ENCODE measurements at places on chromosomes 11 and 22.
A peak's percentile ranks its signal among the peaks of the same experiment; 100 is the strongest.

DNA sequence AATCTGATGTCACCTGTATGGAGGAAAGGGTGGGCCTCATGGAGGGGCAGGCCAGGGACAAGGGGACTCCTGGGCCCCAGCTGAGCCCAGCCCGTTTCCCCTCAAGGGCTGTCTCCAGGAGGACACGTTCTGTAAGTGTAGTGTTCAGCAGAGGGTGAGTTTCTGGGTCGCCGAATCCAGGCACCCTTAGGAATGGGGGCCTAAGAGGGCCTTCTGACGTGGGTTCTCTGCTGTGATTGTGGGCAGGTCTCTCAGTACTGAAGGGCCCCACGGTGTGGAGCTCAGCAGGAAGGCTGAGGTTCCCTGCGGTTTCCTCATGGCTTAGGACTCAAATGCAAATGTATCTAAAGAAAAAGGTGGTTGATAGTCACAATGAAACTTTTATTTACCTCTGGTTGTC, 6.5 kb downstream of the PTDSS2 start:
- no peak for DNase-seq

DNA sequence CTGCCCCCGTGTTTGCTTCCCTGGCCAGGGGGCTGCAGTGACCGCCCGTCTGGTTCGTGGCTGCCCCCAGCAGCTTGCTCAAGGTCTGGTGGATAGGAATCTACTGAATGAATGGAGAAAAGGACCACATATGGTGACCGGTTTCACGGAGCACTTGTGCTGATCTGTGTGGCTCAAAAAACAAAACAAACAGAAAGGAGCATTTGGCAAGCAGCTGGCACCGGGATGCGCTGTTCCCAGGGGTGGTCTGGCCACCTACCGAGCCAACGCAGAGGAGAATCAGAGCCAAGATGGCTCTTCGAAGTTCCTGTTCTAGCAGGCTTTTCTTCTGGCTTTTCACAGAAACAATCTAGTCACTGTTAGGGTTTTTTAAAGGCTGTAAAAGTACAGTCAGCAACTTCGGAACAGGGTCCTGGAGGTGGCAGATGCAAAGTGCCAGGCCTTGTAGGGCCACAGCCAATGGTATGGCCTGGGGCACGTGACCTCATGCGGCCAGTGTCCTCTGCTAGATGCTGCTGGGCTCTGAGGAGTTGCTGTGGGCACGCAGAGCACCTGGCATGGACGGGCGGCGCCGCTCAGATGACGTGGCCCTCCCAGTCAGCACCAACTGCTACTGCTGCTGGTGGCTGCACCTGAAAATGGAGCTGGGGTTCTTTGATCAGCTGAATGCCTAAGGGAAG, 27.3 kb upstream of the PACSIN2 start:
- no peak for DNase-seq

DNA sequence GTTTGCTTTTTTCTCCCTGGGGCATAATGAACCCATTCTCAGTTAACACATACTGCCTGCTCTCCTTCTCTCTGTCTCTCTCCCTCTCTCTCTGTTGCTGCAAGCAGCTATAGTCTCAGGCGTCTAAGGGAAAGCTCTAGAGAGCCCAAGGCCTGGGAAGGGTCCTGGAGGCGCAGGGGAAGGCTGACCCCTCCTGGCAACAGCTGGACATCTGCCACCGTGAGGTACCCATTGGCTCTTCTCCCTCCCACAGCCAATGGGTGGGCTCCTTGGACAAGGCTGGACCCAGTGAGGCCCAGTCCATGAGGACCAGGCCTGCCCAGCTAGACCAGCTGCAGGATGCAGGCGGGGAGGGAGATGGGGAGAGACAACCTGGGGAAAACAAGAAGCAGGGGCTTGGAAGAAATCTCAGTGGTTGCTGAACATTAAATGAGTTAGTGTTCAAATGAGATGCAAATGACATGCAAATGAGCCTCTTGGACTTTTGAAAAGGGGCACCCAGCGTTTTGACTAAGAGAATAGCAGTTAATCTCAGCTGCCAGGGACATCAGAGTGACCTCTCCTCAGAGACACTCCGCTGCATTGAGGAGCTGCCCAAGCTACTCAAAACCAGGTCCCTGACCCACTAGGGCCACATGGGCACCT, 349.7 kb downstream of the BUD13 start:
- no peak for DNase-seq

DNA sequence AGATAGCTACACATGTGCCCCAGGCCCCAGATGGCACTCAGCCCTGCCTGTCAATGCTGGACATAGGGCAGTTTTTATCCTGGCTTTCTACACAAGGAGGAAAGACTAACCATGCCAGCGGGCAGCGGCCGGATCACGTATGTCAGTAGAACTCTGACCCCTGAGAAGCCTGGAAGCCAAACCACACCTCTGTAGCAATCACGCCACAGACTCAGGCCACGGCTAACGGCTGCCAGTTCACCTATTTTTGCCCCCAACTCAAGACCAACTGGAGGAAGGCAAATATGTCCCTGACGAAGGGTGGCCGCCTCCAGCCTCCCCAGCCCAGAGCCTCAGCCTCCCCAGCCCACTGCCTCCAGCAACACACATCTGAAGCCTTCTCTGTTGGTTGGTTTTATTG, 7.2 kb upstream of the CD81 start:
- DNase-seq, result no peak

DNA sequence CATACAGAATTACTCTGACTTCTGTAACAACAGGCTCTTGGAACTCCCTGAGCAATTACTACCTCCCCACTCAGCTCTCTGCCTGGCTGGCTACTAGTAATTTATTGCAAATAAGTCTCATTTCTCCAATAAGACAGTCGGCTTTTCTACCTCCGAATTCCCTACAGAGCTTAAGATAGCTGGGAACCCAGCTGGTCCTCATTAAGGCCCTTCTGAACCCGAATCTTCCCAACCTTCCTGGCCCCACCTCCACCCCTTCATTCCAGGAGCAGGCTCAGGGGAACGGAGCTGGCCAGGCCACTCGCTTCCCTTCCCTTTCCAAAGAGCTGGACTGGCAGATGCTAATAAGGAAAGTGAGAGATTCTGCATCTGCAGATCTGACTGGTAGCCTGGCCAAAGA, 21.6 kb downstream of the TMPRSS5 start:
- DNase-seq, result no peak

DNA sequence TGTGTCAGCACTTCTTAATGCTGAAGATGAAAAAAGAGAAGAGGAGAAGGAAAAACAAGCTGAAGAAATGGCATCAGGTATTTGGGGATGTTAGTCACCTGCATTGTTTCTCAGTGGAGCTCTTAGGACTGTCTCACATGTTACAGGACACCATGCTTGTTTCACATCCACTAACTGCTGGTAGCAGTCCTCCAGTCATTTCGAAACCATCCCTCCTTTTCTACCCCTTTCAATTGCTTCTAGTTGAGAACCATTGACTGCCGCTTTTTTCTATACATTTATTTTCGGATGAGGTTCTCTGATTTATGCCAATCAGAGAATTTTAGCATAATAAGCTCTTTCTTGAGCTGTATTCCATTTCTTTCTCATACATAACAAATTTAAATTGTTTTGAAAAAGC, 21.5 kb downstream of the BIRC2 start:
- peak; percentile 72 for DNase-seq

GRCh38 chr11:56558574-56558973, 15.5 kb upstream of the OR5M11 start:
- DNase-seq, result no peak

DNA sequence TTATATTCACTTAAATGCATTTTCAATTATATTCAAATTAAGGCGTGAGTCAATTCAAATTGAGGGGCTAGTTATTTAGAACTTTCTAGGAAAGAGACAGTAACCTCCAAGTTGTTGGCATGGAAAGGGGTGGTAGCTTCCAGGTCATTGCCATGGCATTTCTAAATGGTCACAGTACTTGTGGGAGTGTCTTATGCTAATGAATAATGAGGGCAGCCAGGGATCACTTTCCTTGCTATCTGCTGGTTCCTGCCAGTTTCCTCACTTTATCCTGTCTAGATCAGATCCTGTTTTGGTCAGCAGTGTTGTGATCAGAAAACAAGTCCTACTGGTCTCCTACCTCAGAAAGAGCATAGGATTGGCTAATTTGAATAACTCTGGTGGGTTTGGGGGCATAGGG, 21.8 kb upstream of the RNASEH2C start:
- DNase-seq, result no peak

GRCh38 chr11:94511932-94512781, at the start of gene C11orf97:
C11orf97 (plus strand) TSS chr11:94512461; CDS start chr11:94512529, 68 bp downstream.
- DNase-seq, result peak; percentile 32

DNA sequence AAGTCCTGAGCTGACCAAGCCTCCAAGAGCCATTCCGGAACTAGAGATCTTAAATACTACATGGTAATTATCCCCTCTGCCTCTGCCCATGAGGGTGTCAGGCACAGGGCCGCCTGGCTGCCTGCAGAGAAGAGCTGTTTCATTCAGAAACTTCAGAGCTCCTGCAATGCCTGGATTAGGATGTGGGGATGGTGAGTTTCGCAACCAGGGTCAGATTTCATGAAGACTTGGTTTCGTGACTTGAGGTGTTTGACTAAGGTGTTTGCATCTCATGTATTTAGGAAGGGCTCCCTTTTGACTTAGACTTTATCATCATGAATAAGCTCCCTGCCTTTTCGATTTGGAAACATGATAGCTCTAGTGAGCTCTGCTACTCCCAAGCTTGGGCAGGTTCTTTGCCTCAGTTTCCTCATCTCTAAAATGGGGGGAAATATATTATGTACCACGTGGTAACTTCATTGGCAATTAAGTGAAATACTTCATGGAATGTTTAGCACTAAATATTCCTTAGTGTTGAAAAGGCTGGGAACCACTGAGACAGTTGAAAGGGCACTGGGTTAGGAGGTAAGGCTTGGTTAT, 9.1 kb downstream of the TIMP3 start:
- no peak for DNase-seq

Data from T-helper 1 cell (primary cell).